EL (cell line): ENCODE measurements at places on chromosomes 16 and 17.

- peak; percentile 46 for DNase-seq
These were observed 47.5 kb downstream of the SLC6A2 start for GRCh38 chr16:55703003-55704001.

- DNase-seq, result peak; percentile 53
These were observed 83.7 kb upstream of the ZNF469 start for GRCh38 chr16:88298833-88299745.

GRCh38 chr16:81730090-81731051, 48.7 kb upstream of the PLCG2 start:
- DNase-seq, result peak; percentile 83

- no peak for DNase-seq
These were observed 1.8 kb upstream of the TCAP start for GRCh38 chr17:39663340-39663687.

DNA sequence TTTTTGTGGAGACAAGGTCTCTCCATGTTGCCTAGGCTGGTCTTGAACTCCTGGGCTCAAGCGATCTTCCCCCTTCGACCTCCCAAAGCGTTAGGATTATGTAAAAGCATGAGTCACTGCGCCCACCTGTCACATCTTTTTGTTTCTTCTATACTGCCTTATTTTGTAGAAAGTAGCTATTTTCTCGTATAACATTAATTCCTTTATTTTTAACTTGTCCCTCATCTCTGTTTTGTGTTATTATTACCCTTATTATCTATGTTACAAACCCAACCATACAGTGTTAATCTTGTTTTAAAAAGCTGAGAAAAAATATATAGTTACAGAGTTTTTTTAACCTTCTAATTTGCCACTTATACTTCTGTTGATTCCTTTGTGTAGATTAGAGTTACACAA, 1.4 kb upstream of the TXNDC11 start:
- DNase-seq, result no peak

- DNase-seq, result peak; percentile 72
These were observed 252.1 kb upstream of the N4BP1 start for GRCh38 chr16:48862087-48862532.

DNA sequence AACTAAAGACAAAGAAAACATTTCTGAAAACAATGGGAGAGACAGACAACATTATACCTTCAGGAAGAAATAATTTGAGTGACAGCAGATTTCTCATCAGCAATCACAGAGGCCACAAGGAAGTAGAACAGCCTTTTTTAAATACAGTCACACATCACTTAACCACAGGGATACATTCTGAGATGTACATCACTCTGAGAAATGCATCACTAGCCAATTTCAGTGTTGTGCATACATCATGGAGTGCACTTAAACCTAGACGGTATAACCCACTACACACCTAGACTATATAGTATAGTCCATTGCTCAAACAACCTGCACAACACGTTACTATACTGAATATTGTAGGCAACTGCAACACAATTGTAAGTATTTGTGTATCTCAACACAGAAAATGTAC, 24.9 kb upstream of the ALOX12 start:
- no peak for DNase-seq

DNA sequence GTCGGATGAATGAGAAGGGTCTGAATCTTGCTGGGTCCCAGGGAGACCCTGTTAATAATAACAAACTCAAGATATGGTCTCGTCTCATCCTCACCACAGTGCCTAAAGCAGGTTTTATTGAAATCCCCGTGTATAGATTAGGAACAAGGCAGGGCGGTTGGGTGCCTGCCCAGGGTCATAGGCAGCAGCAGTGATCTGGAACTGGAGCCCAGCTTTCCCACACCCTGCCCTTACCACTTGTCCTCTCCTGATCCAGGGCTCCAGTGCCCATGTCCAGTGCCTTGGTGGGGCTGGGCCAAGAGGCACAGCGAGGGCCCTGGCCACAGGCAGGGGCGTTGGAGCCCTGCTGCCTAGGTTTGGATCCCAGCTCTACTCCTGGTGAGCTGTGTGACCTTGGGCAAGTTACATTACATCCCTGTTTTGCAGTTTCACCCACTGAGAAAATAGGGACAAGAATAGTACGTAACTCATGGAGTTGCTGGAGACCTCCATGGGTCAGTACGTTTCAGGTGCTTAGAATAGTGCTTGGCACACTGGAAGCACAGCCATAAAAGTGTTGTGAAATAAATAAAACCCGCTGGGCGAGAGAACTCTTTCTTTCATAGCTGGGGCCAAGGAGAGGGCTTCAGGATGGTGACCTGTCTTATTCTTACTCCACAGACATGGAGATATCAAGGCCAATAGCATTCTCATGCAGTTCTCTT, 13.9 kb downstream of the SOCS3 start:
- no peak for DNase-seq

DNA sequence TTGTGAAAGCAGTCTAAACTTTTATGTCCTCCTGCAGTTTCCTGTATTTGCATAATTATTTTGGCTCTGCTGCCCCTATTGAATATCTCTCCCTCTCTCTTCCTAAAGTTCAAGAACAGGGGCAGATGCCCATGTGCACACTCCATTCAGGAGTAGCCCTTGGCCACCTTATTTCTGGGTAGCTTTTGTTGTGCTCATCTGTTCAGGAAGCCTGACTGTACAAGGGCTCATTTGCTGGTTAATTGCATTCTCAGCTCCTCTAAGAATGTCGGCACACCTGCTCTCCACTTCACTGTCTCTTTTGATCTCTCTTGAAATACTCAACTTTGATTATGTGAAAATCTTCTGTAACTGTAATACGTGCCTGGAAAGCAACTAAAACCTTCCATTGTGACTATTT, 1378.8 kb upstream of the CDH8 start:
- no peak for DNase-seq

DNA sequence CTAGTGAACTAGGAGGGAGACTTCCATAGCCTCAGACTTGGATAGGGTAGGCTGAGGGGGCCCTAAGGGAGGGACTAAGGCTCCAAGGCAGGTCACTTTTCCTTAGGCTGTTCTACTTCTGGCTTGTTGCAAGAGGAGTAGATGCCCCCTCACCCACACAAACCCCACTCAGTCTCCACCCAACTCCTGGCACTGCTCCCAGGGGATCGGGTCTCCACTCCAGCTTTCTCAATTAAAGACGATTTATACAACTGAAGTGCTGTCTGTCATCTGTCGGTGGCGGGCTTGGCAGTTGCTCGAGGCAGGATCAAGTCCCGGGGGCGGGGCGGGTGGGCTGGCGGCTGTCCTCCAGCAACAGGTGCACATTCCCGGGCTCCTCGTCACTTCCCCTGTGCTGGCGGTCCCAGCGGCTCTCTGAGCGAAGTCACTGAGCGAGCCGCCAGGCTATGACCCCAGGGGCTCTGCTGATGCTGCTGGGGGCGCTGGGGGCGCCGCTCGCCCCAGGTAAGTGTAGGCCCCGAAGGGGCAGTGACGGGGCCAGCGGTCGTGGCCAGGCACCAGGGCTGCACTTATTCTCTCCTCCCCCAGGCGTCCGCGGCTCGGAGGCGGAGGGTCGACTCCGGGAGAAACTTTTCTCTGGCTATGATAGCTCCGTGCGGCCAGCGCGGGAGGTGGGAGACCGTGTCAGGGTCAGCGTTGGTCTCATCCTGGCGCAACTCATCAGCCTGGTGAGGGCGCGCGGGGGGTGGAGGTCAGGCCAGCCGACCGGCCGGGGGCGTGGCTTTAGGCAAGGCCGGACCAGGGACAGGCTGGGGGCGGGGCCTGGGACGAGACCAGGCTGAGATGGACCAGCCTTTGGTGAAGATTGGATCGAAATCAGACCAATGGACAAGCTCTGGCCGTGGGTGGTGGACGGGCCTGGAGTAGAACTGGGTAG, at the start of gene CHRNB1:
TSS of gene CHRNB1 (plus strand) at position 380 of the 937 bp plus-strand sequence. CDS start at position 447, 67 bp downstream.
- DNase-seq, result peak; percentile 56

DNA sequence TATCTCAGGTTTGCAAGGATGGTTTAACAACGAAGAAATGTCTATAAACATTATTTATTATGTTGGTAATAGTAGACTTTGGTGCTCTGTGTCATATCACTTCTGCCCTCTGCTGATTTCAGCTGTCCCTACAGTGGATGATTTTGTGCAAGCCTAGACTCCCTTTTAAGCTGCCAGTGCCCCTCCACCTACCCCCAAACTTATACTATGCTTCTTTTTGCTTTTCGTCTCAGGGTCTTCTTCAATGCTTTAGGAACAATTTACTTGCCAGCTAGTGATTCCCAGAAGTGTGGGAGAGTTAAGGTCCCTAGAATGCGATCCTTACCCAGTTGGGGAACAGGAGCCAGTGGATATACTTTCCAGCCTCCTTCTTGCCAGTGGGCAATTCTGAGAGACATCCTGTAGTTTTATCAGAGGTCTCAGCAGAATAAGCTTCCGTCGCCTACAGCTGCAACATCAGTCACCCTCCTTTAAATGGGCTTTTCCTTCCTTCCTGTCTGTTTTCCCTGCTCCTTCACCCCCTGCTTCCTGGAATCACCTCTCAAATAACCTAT, 4.1 kb downstream of the ICAM2 start:
- DNase-seq, result no peak

DNA sequence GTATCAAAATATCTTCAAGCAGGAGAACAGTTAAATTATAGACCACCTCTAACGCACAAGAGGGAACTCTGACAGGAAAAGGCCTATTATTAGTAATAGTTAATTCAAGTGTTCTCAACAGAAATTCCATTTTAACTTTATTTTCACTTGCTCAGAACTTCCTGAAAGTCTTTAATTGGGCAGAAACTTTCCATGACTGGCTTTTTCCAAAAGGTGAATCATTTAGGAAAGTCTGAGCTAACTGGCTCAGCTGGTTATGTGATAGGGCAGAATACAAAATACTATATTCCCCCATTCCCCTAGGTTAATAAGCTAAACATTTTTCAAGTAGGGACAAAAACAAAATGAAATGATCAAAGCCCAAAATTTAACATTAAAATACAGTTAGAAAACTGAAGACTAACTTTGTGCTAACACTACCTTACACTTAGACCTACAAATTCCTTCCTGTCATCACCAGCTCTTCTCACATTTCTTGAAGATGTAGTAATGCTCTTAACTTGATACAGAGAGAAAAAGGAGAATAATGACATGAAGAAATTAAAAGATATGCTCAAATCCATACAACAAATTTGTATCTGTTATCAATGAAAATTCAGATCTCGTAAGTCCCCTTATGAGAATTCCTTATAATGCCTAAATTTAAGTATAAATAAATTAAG, 31.0 kb downstream of the CFDP1 start:
- DNase-seq, result peak; percentile 52

- DNase-seq, result peak; percentile 89
These were observed 292.8 kb downstream of the SEC14L1 start for GRCh38 chr17:77433385-77434135.

DNA sequence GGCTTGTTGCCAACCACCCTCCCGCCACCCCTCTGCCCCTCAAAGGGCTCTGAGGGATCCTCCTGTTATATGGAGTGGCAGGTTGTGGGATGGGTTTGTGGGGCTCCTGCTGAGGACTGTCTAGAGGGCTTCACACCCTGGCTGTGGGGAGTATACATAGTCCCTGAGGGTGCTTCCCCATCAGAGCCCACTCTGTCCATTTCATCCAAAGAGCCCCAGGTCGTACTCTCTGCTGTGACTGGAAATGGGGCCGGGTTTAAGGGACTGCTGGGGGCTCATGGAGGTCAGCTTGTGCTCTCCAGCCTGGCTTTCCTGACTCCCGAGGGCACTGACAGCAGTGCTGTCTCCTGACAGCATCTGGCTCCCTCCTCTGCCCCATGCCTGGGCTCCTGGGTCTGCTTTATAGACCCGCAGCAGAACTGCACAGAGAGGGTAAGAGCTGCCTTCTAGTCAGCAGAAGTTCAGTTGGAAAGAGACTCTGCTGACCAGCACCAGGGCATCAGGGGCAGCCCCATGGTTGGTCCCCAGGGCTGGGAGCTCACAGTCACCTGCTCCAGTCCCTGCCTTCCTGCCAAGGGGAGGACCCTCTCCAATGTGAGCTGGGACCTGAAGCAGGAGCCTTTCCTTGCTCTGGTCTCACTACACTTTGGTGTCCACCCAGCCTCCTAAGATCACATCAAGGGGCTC, 17.8 kb upstream of the TNS4 start:
- DNase-seq, result no peak
